ENCODE measurements at places on chromosomes 16 and 17. TPM values are rescaled to one million over a fixed set of nuclear protein-coding genes. Genes with fewer than 3 reads are reported as not detected.

TBC1D26 gene
- total RNA-seq: not detected

PCGF2 gene
- 62.2 TPM for total RNA-seq

OTOP3 gene
- total RNA-seq: not detected

FBXO31 gene
- 34.9 TPM for total RNA-seq

SNX20 gene
- total RNA-seq: 6.2 TPM

DNA sequence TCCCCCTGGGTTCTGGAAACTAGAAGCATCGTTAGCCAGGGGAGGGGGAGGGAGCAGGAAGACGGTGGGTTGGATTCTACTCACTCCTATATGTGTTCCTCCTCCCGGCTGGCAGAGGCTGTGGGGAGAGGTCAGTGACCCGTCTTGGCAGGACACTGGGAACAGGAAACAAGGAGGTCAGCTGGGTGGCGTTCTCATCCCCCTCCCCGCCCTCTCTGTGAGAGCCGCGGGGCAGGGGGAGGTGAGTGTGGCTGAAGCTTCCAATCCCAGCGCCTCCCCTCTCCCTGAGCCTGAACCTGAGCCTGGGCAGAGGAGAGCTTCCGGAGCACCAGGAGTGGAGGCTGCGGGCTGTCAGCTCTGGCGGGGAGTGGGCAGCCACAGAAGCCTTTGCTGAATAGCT lies 12.5 kb downstream of the GPRC5C start:
- peak overlapping the region; percentile 88 for H3K27ac ChIP-seq
- H3K36me3 ChIP-seq: no peaks in the 10 kb centered on the region
- H3K27me3 ChIP-seq: no peaks in the 10 kb centered on the region
- DNase-seq: no peak
- no peak overlapping the region for H3K4me3 ChIP-seq

NPIPA7 gene
- 9.0 TPM for total RNA-seq

- no peak for DNase-seq
- H3K27ac ChIP-seq: no peak overlapping the region
- peaks cover 2% of the 10 kb centered on the region for H3K4me1 ChIP-seq
- no peaks in the 10 kb centered on the region for H3K27me3 ChIP-seq
Measured at GRCh38 chr16:69057400-69058378, 47.8 kb upstream of the HAS3 start.

- peaks cover 23% of the 10 kb centered on the region for H3K4me1 ChIP-seq
- peak; percentile 39 for DNase-seq
- peaks cover 9% of the 10 kb centered on the region for H3K27me3 ChIP-seq
- H3K27ac ChIP-seq: peak overlapping the region; percentile 95
- peaks cover under 1% of the 10 kb centered on the region for H3K36me3 ChIP-seq
Measured at GRCh38 chr17:61398721-61399130, 917 bp upstream of the TBX2 start.

CDH11 gene
- total RNA-seq: 44.9 TPM

DNA sequence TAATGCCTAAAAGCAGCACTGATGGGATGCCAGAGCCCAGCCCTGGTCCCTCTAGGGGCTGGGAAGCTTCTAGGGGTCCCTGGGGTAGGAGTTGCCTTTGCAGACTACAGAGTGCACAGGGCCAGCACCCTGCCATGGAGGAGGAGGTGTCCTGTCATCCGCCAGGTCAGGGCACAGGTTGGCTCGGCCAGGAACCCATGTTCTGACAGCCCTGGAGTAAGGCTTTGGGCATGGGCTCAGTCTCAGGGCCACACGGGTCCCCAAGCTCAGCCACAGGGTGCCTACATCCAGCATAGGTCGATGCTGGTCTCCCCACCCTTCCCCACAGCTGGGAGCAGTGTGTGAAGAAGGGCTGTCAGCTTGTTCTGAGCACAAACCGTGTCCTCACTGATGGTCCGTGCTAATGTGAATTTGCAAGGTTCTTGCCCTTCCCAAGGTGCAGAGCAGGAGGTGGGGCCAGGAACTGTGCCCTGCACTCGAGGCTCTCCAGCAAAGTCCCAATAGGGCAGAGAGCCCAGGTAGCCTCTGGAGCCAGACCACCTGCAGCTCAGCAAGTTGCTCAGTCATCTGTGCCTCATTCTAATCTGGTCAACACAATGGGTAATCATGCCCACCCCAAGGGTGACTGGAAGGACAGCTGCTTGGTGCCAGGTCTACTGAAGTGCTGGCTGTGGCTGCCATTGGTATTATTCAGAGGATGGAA lies 72.8 kb downstream of the AMFR start:
- H3K36me3 ChIP-seq: no peaks in the 10 kb centered on the region
- no peaks in the 10 kb centered on the region for H3K27me3 ChIP-seq
- DNase-seq: peak; percentile 61
